ENCODE measurements at places on chromosomes 16 and 17.
A peak's percentile ranks its signal among the peaks of the same experiment; 100 is the strongest.

DNA sequence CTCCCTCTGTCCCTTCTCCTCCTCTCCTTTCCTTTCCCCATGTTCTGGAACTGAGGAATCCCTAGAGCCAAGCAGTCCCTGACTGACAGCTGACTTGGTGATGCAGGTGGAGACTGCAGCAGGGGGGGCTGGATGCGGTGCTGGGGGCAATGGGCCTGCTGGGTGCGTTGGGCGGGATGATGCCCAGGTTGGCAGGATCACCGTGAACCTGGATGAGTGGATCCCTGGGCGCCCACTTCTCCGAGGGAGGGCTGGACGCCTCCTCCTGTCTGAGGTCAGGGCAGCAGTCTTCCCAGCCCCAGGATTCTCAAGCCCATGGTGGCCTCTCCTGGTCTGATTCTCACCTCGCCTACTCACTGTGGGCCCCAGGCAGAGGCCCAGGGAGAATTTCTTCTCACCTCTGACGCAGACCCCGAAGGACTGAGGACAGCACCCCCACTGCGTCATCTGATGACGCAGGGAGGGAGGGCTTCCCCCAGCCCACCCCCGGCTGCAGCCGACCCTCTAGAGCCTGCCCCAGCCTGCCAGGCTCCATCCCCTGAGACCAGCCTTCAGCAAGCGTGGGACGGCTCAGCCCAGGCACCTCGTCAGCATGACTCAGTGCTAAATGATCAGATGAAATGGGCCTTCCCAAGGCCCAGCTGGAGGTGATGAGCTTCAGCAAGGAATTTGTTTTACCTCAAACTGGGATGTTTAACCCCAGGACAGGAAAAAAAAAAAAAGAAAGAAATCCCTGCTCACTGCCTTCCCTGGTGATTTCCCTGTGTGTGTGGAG, 188.0 kb upstream of the TNRC6C start:
- H3K4me1 ChIP-seq = peaks cover 6% of the 10 kb centered on the region
- no peaks in the 10 kb centered on the region for H3K27me3 ChIP-seq
- H3K36me3 ChIP-seq = no peaks in the 10 kb centered on the region

GRCh38 chr17:73301369-73301768, 10.4 kb downstream of the CDC42EP4 start:
- no peak overlapping the region for H3K27ac ChIP-seq
- no peak for DNase-seq
- no peaks in the 10 kb centered on the region for H3K27me3 ChIP-seq
- no peaks in the 10 kb centered on the region for H3K36me3 ChIP-seq
- H3K4me1 ChIP-seq = peaks cover 14% of the 10 kb centered on the region

DNA sequence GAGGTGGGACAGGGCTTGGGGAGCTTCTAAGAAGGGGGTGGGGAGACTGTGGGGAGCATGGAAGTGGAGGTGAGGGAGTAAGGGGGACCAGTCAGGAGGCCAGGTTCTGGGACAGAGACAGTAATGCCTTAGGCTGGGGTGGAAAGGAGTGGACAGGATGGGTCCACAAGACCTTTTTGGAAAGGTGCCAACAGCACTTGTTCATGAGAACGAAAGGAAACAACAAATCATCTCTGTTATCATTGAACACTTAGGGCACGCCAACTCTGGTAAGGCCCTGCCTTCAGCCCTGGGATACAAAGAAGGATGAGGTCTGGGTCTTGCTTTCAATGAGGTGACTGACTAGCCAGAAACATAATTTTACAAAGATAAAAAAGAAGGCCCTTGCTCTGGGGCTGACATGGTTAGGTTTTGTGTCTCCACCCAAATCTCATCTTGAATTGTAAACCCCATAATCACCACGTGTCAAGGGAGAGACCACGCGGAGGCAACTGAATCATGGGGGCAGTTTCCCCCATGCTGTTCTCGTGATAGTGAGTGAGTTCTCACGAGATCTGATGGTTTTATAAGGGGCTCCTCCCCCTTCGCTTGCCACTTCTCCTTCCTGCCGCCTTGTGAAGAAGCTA, 113.8 kb downstream of the SLC39A11 start:
- H3K4me1 ChIP-seq = no peaks in the 10 kb centered on the region
- H3K27me3 ChIP-seq = no peaks in the 10 kb centered on the region
- H3K4me3 ChIP-seq = no peak overlapping the region
- no peak for DNase-seq
- no peak overlapping the region for H3K27ac ChIP-seq
- H3K36me3 ChIP-seq = no peaks in the 10 kb centered on the region

DNA sequence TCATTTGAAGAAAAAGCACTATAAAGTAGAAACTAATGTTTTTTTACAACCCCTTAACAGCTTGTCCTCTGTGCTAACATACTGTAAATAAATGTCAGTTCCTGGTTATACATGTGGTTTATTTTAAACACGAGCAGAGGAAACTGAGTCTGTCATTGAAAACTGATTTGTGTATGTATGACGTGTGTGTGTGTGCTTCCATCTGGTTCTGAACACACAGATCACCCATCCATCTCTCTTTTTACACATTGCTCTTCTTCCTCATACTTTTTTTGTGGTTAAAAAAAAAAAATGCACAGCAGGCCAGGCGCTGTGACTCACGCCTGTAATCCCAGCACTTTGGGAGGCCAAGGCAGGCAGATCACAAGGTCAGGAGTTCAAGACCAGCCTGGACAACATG, 49.5 kb downstream of the ZNF423 start:
- no peaks in the 10 kb centered on the region for H3K36me3 ChIP-seq
- no peak overlapping the region for H3K27ac ChIP-seq
- H3K4me1 ChIP-seq = peaks cover 3% of the 10 kb centered on the region
- no peaks in the 10 kb centered on the region for H3K27me3 ChIP-seq
- no peak overlapping the region for H3K4me3 ChIP-seq

- no peak overlapping the region for H3K4me3 ChIP-seq
- 0 out of 2 replicates have a peak, but pooled peaks cover 6% of the 10 kb centered on the region for H3K4me1 ChIP-seq
- no peak overlapping the region for H3K27ac ChIP-seq
- H3K27me3 ChIP-seq = no peaks in the 10 kb centered on the region
Measured at GRCh38 chr17:79974566-79975497, 60.8 kb downstream of the TBC1D16 start.

- no peaks in the 10 kb centered on the region for H3K36me3 ChIP-seq
- DNase-seq = no peak
- H3K4me3 ChIP-seq = no peak overlapping the region
- H3K27ac ChIP-seq = 0 out of 2 replicates have a peak overlapping the region, but pooled peaks have one; percentile 9
- H3K4me1 ChIP-seq = no peaks in the 10 kb centered on the region
Measured at GRCh38 chr17:62631936-62632924, 4.8 kb downstream of the MRC2 start.

- no peak overlapping the region for H3K4me3 ChIP-seq
- H3K27me3 ChIP-seq = no peaks in the 10 kb centered on the region
- H3K36me3 ChIP-seq = no peaks in the 10 kb centered on the region
Measured at GRCh38 chr17:77798031-77798430, 160.5 kb upstream of the TNRC6C start.

- DNase-seq = no peak
- H3K36me3 ChIP-seq = no peaks in the 10 kb centered on the region
- H3K27me3 ChIP-seq = no peaks in the 10 kb centered on the region
- H3K27ac ChIP-seq = no peak overlapping the region
- H3K4me3 ChIP-seq = no peak overlapping the region
- H3K4me1 ChIP-seq = no peaks in the 10 kb centered on the region
Measured at GRCh38 chr17:67020293-67020766, 24.0 kb upstream of the CACNG1 start.

- H3K27me3 ChIP-seq = no peaks in the 10 kb centered on the region
- DNase-seq = no peak
- no peak overlapping the region for H3K4me3 ChIP-seq
Measured at GRCh38 chr17:44932096-44932786, 15.3 kb downstream of the KIF18B start.

DNA sequence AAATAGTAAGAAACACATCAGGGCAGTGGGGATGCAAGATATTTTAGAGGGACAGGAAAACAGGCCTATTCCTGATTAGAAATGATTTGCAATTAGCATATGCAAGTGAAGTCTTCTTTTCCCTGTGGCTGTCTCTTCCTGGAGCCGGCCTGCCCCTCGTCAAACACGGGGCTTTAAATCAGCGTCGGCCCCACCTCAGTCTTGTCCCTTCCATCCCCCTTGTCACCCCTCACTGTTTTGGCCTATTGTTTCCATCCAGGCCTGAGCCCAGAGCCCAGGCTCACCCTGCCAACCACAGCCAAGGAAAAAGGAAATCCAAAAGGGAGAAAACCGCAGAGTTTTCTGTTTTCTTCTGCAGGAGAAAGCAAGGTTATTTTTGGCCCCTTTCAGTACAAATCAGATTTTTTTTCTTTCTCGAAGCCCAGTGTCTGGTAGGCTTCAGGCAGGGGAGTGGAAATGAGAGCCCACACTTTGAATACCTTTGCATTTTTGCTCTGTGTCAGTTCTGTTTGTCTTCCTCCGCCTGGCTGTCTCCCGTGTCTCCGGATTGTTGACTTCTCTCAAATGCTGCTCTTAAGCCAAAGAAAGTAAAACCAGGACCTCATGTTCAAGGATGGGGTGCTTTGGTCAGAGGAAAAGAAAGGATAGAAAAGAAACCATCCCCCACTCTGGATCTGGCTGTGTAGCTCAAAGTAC, 399.9 kb upstream of the CDH11 start:
- H3K36me3 ChIP-seq = no peaks in the 10 kb centered on the region
- no peak overlapping the region for H3K4me3 ChIP-seq

GRCh38 chr17:28482551-28483199, 9.2 kb downstream of the SLC13A2 start:
- no peak overlapping the region for H3K4me3 ChIP-seq
- peaks cover 3% of the 10 kb centered on the region for H3K4me1 ChIP-seq
- H3K36me3 ChIP-seq = no peaks in the 10 kb centered on the region

DNA sequence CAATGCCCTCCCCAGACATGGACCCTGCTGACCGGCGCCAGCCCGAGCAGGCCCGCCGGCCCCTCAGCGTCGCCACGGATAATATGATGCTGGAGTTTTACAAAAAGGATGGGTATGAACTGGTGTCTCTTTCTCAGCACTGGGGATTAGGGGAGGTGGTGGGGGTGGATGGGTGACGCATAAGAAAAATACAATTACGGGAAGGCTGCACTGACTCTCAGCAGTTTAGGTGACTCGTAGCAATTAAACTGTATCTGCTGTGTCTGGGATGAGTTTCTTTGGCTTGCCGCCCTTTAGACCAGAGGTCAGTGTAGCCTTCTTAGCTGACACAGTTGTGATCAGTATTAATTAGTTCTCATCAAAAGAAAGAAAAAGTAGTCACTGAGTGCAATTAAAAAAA, 59.0 kb downstream of the ELAC2 start:
- DNase-seq = no peak
- no peaks in the 10 kb centered on the region for H3K27me3 ChIP-seq
- no peaks in the 10 kb centered on the region for H3K4me1 ChIP-seq
- H3K4me3 ChIP-seq = no peak overlapping the region
- H3K36me3 ChIP-seq = peaks cover 29% of the 10 kb centered on the region

- H3K27ac ChIP-seq = peak overlapping the region; percentile 98
- H3K4me1 ChIP-seq = no peaks in the 10 kb centered on the region
- no peaks in the 10 kb centered on the region for H3K36me3 ChIP-seq
- peak overlapping the region; percentile 71 for H3K4me3 ChIP-seq
Measured at GRCh38 chr17:59620518-59621259, 994 bp downstream of the CLTC start.

DNA sequence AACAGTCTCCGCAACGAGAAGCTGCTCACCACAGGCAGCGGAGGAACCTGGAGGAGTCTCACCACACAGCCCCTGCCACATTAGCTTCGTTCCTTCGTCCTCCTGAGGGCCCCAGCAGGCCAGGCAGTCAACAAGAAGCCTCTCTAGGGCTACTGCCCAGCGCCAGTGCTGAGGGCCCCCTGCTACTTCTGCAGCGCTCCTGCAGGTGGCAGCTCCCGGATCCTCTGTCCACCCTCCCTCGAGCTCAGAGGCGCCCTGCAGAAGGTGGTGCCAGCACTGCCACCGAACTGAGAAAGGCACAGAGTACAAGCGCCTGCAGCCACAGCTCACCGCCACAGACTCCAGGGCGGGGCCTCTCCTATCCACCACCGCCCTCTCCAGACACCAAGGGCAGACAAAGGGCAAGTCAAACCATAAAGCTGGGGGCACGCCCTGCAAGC, 27.3 kb downstream of the KDM8 start:
- H3K4me1 ChIP-seq = no peaks in the 10 kb centered on the region
- H3K4me3 ChIP-seq = no peak overlapping the region
- H3K36me3 ChIP-seq = no peaks in the 10 kb centered on the region
- H3K27me3 ChIP-seq = no peaks in the 10 kb centered on the region
- no peak overlapping the region for H3K27ac ChIP-seq

DNA sequence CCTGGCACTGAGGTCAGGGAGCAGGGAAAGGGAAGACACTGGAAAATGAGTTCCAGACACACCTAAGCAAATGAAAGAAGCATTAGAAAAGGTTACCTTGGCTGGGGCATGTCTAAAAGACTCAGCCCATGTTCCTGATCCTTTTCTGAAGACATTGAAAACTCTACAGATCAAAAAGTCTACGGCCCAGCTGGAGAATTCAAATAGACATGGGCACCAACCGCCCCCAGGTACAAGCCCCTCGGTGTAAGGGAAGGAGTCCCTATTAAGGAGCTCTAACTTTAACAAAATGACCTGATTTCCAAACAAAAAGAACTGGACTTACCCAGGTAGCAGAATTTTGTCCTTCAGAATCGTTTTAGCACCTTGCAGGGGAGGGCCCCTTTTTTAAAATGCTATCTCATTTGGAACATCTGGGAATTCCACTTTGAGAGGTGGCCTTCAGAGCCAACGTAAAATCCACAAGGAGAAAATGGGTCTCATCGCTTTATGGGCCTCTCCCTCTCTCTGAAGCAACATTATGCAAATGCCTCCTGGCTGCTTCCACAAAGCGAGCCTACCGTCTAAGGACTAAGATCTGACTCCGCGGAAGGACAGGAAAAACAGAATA, 43.6 kb upstream of the RBFOX3 start:
- no peak overlapping the region for H3K4me3 ChIP-seq
- no peaks in the 10 kb centered on the region for H3K36me3 ChIP-seq
- H3K27me3 ChIP-seq = no peaks in the 10 kb centered on the region
- DNase-seq = no peak
- H3K4me1 ChIP-seq = peaks cover 4% of the 10 kb centered on the region

DNA sequence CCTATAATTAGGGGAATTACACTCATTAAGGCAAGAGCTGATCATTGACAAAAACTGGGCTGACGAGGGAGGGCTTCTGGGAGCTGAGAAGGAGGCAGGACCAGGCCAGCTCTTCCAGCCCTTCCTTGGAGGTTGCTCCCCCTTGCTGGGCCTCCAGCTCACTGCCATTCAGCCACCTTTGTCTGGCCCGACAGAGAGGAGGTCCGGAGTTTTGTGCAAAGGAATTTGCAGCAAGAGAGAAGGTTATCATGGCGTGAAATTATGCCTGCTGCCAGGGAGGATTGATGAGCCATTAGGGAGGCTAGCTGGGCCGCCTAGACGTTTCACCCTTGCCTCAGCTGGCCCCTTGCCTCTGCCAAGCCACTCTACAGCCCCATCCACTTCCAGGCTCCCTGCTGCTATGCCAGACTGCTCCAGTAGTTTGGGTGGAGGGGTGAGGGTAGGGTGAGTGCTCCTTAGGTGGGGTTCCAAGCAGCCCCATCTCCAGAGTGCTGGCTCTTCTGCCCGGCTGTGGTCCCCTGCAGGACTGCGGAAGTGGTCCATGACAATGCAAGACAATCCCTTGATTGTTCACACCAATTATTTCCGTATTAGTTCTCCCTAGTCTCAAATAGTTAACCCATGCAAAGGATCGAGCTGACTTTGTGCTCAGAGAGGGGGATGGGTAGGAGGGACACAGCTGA, 17.1 kb upstream of the PHF12 start:
- no peak overlapping the region for H3K27ac ChIP-seq
- peaks cover 11% of the 10 kb centered on the region for H3K4me1 ChIP-seq
- H3K36me3 ChIP-seq = no peaks in the 10 kb centered on the region
- DNase-seq = no peak

GRCh38 chr17:68293490-68294195, 2.3 kb downstream of the ARSG start:
- H3K27ac ChIP-seq = no peak overlapping the region
- no peaks in the 10 kb centered on the region for H3K36me3 ChIP-seq
- no peak for DNase-seq
- no peak overlapping the region for H3K4me3 ChIP-seq
- H3K4me1 ChIP-seq = peaks cover 42% of the 10 kb centered on the region
- peaks cover 8% of the 10 kb centered on the region for H3K27me3 ChIP-seq

Data from H1 (cell line).